ENCODE measurements at places on chromosomes 16 and 17.

GRCh38 chr17:52696362-52696761, 537.8 kb upstream of the CA10 start:
- no peak for DNase-seq

DNA sequence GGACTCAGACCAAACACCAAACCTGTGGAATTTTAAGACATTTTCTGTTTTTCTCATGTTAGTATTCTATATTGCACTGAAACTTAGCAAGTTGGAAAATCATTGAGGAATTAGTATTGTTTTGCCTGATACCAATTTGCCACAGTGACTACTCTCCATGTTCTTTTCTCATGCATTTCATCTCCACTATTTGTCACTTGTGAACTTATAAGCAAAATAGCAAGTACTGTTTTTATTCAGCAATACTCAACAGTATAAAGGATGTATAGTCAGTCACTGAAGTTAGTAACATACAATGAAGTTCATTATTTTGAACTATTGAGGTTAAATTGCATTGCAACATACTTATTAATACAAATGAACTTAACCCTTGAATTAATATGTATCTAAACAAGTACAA, 5.8 kb upstream of the VPS35L start:
- DNase-seq: no peak

DNA sequence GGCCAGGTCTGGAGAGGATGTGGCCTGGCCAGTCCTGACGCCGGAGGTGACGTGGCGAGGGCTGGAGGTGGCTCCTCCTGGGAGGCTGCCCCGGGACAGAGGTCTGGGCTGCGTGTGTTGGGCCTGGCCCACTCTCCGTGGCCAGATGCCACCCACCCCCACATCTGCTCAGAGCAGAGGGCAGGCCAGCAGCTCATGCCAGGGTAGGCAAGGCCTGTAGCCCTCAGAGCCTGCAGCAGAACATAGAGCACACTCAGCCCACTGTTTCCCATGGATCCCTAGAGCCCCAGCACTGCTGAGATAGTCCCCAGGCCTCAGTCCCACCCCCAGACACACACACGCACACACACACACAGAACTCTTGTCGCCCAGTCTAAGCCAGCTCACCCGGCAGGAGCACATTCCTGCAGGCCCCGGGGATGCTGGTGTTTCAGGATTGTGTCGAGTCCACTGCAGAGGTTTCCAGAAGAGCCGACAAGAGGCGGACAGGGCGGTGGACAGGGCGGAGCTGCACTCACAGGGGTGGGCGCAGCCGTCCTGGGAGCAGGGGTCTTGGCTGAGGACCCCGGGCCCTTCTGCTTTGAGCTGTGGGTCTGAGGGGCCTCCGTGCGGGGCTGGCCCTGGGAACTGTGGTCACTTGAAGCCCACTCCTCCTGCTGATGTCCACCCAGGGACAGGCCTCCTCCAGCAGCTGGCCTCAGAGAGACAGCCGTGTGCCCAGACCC, 33.4 kb downstream of the SOX8 start:
- no peak for DNase-seq

DNA sequence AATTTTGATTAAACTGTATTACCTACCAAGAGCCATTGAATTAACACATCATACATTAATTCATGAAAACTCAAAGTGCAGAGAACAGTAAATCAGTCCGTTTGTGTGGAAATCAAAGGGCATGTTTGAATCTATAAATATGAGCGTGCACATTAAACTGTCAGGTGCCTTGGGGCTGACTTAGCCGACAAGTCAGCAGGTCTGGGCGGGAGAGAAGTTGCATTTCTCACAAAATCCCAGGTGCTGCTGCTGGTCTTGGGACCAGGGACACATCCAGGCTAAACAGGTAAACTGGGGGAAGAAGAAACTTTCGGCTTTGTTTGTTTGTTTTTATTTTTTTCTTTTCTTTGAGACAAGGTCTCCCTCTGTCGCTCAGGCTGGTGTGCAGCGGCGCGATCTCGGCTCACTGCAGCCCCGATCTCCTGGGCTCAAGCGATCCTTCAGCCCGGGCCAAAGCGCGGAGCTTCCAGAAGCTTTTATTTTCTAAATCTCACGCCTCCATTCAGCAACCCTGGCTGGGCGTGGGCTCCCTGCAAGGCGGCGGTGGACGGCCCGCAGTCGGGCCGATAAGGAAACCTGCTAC, 213.9 kb downstream of the MRTFB start:
- no peak for DNase-seq

GRCh38 chr17:64773836-64774761, 112.0 kb upstream of the SMURF2 start:
- no peak for DNase-seq

- no peak for DNase-seq
These were observed 67.8 kb downstream of the BMERB1 start for GRCh38 chr16:15502041-15502725.

DNA sequence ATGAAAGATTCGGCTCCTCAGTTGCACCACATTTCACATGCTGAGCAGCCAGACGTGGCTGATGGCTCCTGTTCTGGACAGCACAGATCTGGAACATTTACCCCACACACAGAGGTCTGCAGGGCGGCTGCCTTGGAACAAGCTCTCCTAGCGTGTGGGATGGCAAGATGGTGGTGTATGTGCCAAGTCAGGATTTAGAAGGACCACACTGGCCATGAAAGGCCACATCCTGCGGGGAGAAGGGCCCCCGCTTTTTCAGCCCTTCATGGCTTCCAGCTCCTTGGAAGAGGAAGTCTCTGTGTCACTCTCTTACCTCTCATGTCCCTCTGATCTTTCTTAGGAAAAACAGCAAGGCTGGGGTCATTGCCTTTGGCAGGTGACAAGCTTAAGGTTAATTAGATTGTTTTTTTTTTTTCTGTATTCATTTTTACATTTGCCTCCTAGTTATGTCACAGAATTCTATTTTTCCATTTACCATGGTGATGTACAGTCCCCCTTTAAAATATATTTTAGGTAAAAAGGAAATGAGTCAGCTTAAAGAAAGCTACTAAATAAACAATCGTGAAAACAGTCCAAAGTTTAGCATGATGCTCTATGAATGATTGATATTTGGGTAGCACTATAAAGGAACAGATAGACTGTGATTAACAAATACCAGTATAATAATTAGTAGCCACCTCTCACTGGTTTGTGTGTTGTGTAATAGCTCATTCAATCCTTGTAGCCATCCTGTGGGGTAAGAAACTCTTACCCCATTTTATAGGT, 396.6 kb downstream of the CPPED1 start:
- DNase-seq: no peak

All from CD4-positive, alpha-beta T cell treated with Interleukin-17A for 4 hours (primary cell).